ENCODE measurements at places on chromosomes 3 and 15.

DNA sequence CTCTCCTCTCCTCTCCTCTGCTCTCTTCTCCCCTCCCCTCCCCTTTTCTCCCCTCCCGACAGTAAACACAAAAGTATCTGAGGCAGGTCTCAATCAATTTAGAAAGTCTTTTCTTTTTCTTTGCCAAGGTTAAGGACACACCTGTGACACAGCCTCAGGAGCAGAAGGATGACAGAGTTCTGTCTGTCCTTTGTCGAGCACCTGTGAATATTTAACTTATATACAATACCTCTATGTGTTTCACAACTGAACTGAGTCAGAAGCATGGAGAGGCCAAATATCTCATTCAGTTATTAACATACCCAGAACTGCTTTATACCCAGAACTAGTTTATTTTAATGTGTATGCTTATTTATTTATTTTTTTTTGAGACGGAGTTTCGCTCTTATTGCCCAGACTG, 81.1 kb upstream of the ROBO1 start:
- no peak for DNase-seq

- no peak for DNase-seq
Measured at GRCh38 chr3:197021231-197021630, 8.4 kb downstream of the MELTF start.

DNA sequence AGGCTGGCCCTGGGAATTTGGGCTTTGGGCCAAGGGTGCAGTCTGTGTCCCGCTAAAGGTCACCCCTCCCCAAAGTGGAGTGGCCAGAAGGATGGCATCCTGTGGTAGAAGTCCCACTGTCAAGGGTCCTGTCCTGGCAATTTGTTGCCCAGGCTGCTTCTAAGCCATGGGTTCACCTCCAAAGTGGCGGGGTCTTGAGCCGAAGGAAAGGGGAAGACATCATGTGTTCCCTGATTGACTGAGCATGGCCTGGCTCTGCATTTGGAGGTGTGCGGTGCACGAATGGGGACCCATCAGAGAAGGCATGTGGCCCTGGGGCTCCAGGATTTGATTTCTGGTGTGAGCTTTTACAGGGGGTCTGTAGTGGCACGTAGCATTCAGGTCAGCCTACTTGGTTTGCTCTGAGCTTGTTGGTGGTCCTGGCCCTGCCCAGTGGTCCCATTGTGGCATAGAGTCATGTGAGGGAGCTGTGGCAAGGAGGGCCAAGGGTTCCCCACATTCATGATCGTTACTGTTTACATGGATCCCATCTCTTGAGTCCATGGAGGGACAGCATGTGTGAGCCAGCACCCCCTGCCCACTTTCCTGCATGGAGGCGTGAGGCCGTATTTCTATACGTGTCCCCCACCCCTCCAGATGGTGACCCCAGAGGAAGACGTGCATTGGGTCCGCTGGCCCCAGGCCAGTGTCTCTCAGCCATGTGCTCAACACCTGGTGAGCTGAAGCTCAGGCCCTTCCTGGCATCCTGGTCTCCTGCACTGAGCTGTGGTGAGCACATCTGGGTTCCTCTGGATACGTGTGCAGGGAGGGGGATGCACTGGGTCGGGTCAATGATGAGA, 225.1 kb downstream of the SNRPN start:
- DNase-seq, result no peak

GRCh38 chr15:37111427-37111717, 11.0 kb upstream of the MEIS2 start:
- no peak for DNase-seq

DNA sequence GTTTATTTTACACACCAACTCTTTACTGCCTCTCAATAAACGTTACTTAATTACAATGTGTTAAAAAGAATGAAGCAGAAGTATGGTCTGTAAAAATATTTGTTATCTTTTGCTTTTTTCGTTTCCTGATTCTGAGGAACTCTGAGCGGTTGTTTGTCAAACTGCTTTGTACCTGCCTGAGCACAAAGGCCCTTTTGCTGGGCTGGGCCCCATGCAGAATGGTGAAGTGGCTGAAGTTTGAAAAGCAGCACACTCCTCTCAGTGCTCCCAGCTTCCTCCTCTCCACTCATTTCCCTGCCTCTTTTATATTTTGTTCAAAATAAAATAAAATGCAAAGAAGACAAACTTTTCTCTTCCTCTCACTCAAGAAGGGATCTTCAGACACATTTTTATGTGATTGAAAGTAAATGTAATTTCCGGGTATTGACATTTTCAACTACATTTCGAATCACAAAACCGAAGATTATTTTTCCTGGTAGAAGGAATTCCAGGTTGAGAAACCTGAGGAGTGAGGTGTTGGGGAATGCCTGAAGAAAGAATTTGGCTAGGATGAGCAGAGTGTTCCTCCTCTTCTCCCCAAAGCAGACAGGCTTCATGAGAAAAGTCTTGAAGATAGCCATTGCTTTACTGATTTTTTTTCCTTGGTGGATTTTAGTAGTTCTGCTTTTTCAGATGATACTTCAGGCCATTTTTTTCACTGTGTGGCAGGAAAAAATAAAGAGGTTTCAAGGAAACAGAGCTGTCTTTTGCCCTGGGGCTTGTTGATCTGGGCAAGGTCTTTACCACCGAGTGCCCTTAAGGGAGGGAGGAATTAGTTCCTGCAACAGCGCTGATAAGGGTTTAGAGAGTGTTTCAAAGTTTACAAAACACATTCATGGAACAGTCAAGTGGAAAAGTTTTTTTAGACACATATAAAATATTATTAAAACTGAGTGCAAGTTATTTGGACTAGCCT, 229.8 kb downstream of the NFKBIZ start:
- DNase-seq, result no peak

DNA sequence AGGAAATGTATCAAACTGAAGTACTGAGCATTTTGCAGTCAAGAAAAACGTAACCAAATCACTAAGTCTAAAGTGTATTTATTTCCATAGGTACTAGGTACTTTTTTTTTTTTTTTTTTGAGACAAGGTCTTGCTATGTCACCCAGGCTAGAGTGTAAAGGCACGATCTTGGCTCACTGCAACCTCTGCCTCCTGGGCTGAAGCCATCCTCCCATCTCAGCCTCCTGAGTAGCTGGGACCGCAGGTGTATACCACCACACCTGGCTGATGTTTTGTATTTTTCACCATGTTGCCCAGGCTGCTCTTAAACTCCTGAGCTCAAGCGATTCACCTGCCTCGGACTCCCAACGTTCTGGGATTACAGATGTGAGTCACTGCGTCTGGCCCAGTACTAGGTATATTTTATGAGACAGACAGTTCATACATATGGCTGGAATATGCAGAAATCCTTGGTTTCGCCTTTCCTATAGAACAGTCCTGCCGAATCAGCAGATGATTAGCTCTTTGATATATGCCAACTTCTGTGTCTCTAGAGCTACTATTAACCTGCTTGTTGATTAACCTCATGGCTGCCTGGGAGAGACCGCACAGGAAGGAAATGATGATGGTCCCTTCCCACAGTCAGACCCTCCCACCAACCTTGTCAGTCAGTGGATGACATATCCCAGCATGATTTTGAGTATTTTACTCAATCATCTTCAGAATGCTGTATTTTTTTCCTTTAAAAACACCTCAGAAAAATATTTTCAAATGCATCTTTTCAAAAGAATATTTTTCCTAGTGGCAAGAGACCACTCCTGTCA, 32.3 kb downstream of the TMOD3 start:
- DNase-seq, result no peak

DNA sequence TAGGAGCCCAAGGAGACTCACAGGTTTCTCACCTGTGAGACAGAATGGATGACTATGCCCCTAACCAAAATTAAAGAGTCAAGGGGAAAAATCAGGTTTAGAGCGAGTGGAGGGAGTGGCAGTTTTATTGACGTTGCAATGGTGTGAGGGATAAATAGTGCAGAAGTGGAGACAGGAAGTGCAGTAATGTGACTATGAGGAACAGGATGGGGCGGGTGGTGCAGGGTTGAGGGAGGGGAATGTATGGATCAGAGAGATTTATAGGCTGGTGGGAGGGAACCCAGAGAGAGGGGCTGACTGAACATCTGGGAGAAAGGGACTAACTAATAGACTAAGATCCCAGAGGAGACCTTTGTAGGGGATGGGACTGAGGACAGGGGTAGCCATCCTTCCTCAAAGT, 26.5 kb downstream of the EIF2AK4 start:
- no peak for DNase-seq

GRCh38 chr3:119409844-119410243, 53.6 kb downstream of the TMEM39A start:
- DNase-seq, result no peak

- no peak for DNase-seq
Measured at GRCh38 chr15:47918877-47919276, 201.6 kb downstream of the SEMA6D start.

GRCh38 chr15:47721676-47722075, 4.4 kb downstream of the SEMA6D start:
- no peak for DNase-seq

DNA sequence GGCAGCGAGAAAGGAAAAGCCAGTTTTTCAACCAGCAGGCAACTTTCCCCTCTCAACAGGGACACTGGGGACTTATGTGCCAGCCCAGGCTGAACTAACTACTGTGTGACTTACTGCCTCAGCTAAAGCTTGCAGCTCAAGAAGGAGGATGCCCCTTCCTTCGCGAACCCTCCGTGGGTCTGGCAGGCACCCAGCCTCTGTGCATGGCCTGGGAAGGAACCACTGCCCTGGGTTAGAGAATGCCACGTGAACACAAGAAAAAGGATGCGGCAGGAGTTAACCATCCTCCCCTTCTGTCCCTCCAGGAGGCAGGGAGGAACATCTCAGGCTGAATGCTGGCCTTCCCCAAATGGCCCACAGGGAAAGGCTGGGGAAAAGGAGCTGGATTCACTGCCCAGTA, 29.0 kb downstream of the CHDH start:
- DNase-seq, result no peak

DNA sequence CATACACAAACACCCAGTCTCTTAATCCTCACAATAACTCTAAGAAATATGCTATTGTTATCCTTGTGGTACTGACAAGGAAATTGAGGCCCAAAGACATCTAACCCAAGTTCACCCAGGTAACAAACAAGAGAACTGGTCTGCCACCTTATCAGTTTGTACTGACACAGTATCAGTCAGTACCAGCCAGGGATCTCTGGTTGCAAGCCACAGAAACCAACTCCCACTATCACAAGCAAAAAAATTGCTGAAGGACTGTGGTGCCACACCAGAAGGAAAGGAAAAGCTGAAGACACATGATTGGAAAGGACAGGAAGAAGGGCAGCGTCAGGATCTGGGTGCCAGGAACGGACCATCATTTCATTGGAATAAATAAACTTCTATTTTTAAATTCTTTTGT, 63.8 kb upstream of the GLCE start:
- no peak for DNase-seq

GRCh38 chr3:63029921-63030320, 154.7 kb upstream of the CADPS start:
- DNase-seq, result no peak

DNA sequence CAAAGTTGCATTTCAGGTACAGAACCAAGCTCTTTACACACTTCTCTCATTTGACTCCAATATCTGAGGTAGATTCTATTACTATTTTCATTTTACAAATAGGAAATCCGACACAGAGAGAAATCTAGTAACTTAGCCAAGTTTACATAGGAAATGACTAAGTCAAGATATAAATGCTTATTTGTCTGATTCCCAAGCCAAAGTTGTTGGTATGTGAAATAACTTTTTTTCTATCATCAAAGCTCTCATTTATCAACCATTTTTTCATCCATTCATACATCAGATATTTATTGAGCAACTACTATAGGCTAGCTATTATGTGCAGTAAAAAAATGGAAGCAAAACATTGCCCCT, 89.2 kb upstream of the MITF start:
- no peak for DNase-seq

DNA sequence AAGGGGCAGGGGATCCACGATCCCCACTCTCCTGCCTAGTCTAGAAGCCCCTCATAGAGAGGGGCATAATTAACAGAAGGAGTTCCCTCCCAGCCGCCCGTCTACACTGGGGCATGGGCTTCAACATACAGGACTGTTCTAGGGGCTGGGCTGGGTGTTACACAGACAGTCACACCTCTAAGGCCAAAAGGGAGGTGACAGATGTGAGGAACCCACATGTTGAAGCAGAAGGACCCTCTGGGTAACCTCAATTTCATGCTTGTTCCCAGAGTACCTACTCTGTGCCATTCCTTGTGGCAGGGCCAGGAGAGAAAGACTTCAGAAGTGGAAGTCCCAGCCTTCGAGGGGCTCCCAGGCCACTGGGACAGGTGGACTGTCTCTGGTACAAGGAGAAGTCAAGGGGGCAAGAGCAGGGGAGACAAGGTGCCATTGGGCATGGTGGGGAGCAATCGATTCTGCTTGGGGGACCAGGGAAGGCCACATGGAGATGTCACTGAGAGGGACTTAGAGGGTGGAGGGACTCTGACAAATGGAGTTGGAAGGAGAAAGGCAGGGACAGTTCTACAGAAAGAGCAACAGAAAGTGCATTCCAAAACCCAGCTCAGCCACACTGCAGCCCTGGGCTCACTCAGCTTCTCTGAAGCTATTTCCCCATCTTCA, 71.3 kb downstream of the CPN2 start:
- no peak for DNase-seq

GRCh38 chr3:177516158-177517011, 319.1 kb upstream of the TBL1XR1 start:
- peak; percentile 65 for DNase-seq

DNA sequence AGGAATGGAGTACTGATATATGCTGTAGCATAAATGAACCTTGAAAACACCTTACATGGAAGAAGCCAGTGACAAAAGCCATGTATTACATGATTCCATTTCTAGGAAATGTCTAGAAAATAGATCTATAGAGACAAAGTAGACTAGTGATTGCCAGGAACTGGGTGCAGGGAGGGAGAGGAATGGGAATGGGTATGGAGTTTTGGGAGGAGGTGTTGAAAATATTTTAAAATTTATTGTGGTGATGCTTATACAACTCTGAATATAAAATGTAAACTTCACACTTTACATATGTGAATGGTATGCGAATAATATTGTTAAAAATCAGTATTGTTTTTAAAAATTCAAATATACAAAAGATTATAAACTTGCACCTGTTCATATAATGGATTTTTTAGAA, 22.5 kb downstream of the ATP1B3 start:
- DNase-seq, result no peak

- DNase-seq, result no peak
Measured at GRCh38 chr3:5754602-5755001, 567.1 kb downstream of the EDEM1 start.

DNA sequence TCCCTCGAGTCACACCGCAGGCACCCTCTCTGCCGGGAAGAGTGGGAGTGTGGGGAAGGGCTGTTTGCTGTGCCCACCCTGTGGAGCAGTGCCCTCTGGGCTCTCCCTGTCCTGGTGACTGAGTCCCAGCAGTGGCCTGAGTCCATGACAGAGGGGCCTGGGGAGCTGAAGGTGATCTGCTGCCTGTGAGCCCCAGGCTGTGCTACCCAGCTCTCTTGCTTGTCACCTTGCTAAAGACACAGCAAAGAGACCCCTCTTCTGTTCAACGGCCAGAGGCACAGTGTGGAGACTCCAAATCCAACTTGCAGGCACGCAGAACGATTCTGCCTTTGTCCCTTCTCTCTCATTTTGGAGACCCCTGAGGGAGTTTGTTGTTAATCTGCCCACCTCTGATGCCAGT, 232.6 kb downstream of the OPA1 start:
- DNase-seq, result no peak

Measured in amniotic stem cell (primary cell).